Stimulated activated CD4-positive, alpha-beta T cell treated with anti-CD3 and anti-CD28 coated beads, Interleukin-4, amount 100 ng/mL, for 24 hours (primary cell): ENCODE measurements at places on chromosomes 7 and 10.
A peak's percentile ranks its signal among the peaks of the same experiment; 100 is the strongest.

GRCh38 chr10:122140941-122141623, 130.0 kb upstream of the BTBD16 start:
- DNase-seq = no peak

DNA sequence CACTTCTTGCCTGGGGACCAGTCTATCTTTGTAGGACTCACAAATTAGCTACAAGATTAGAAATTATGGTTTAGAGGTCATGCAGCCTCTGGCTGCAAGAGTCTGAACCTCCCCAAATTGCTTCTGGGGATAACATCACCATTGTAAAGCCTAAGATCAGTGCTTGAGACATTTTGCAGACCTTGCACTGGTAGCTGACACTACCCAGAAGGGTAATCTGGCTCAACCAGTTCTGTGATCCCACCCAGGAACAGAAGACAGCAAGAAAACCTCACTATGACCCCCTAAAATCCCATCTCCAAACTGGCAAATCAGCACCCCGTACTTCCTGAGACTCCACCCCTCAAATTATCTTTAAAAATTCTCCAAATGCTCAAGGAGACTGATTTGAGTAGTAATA, 58.2 kb upstream of the CDK13 start:
- DNase-seq = no peak

GRCh38 chr7:81676813-81677212, 93.0 kb downstream of the HGF start:
- DNase-seq = no peak

GRCh38 chr7:674454-675410, 51.8 kb upstream of the DNAAF5 start:
- no peak for DNase-seq

DNA sequence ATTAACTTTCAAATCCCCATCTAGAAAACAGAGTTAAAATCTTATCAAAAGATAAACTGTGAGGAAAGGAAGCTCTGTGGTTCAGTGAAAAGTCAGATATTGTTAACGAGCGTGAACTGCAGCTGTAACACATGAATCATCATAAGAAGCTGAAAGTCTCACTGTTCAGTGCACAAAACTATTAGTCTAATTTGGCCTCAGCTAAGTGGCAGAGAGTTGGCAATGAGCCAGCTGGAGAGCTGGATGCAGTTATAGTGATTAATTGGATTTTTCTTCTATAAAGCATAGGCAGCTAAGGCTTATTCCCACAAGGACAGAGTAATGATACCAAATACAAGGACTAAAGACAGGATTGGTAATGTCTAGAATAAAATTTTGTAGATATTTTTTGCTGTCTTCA, 101.1 kb upstream of the ABCB5 start:
- DNase-seq = no peak

DNA sequence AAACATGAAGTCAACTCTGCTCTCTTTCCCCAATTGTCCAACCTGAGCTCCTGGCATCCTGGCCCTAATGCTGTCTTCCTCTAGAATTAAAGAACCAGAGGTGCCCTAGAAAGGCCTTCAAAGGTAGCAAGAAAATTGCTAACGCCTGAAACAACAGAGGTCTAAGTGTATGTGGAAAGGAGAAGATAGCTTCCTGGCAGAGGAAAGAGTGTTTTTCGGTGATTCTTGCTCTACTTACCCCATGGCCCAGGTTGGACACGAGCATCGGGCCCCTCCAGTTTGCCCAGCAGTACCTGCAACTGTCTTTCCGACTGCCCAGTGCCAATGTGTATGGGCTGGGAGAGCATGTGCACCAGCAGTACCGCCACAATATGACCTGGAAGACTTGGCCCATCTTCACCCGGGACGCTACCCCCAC, 22.2 kb downstream of the MGAM2 start:
- DNase-seq = no peak

GRCh38 chr10:131427281-131427680, 115.8 kb upstream of the TCERG1L start:
- no peak for DNase-seq

GRCh38 chr7:129612112-129613015, 844 bp downstream of the NRF1 start:
- peak; percentile 42 for DNase-seq

GRCh38 chr10:46525177-46525823, 31.2 kb downstream of the GPRIN2 start:
- DNase-seq = no peak

- DNase-seq = no peak
Measured at GRCh38 chr7:2605608-2606538, 25.9 kb upstream of the TTYH3 start.

GRCh38 chr10:32413513-32413912, 32.4 kb upstream of the CCDC7 start:
- peak; percentile 71 for DNase-seq

- DNase-seq = no peak
Measured at GRCh38 chr7:137987968-137988367, 13.9 kb downstream of the CREB3L2 start.

DNA sequence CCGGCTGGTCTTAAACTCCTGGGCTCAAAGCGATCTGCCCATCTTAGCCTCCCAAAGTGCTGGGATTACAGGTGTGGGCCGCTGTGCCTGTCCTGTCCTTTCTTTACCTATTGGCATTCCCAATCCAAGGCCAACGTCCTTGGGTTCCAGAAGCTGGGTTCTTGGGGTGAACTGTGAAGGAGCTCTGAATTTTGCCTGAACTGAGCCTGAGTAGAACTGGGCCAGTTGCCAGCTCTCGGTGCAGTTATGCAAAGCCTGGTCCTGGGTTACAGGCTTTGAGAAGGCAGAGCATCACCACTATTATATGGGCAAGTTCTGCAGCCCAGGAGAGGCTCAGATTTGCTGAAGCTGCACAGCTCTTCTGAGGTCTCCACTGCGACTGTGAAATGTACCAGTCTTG, 24.6 kb upstream of the SH2D4B start:
- DNase-seq = no peak

DNA sequence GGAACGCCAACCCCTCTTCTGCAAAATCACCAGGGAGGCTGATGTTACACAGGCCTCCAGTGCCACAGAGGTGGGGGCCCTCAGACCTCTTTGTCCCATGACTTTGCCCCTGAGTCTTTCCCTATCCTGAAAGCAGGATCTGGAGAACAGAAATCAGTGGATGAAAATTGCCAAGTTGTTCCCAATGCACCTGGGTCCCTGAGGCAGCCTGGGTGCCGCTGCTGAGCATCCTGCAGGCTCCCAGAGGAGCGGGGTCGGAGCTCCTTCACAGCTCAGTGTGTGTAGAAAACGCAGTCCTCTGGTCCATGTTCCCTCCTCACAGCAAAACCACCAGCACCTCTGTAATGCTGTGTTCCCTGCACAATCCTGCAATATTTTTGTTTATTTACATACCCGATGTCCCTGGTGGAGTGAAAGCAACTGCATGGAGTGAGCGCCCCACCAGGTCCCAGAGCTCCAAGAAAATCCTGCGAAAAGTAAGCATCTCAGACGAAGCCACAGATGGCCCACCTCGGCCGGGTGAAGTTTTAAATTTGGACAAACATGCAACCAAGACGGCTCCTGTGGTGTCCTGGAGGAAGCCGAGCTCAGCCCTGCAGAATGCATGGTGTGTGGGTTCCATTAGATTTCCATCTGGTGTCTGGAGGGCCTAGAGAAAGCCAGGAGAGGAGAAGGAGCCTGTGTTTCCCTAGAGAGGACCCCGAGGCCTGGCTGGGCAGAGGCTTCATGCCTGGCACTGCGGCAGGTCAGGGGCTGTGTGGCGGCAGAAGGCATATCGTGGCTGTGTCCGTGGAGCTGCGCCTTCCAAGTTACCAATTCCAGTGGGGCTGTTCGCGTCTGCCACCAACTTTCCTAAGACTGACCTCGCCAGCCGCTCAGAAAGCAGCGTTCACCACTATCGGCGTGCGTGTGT, 235.2 kb downstream of the WDR37 start:
- DNase-seq = no peak

- DNase-seq = no peak
Measured at GRCh38 chr7:154650275-154650674, 352.6 kb downstream of the PAXIP1 start.

DNA sequence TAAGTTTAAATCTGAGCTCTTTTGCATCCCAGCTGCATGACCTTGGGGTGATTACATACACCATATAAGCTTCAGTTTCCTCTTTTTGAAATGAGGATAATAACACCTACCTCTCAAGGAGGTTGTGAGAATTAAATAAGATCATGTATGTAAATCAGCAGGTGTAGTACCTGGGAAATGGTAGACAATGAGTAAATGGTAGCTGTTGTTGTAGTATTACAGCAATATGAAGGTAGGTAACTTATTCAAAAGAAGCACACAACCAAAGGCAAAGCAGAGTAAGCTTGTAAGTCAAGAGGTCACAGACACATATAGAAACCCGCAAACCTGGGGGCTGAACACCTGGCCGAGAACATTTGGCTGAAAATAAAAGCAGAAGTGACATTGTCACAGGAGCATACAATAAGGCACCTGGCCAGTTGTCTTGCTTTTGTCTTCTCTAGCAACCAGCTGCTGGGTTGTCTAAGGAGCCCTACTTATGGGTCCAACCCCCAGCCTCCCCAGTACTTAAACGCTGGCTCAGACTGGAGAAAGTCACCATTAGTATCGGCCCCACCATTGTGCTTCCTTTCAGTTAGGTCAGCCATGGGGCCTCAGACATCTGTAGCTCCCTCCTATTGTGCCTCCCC, 203.6 kb upstream of the MKLN1 start:
- no peak for DNase-seq

GRCh38 chr7:156989766-156990535, 20.5 kb downstream of the MNX1 start:
- DNase-seq = no peak

DNA sequence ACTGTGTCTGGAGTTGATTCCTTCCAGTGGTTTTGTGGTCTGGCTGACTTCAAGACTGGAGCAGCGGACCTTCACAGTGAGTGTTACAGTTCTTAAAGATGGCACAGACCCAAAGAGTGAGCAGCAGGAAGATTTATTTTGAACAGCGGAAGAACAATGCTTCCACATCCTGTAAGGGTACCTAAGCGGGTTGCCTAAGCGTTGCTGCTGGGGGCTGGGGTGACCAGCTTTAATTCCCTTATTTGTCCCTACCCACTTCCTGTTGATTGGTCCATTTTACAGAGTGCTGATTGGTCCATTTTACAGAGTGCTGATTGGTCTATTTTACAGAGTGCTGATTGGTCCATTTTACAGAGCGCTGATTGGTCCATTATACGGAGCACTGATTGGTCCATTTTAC, 13.2 kb downstream of the AKR1B15 start:
- no peak for DNase-seq

DNA sequence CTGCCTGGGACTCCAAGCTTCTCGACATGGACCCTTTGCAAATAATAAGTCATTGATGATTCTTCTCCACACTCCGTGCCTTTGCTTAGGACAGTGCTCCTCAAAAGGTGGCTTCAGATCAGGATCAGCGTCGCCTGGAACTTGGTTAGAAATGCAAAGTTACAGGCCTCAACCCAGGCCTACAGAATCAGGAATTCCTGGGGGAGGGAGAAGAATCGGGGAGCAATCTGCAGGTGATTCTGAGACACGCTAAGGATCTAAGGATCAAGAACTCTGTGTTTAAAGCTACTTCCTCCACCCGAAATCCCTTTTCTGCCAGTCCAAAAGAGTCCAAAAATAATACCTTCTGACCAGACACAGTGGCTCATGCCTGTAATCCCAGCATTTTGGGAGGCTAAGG, 78.1 kb downstream of the C10orf105 start:
- DNase-seq = no peak

- DNase-seq = no peak
Measured at GRCh38 chr10:13643016-13643415, 56.3 kb downstream of the PRPF18 start.

DNA sequence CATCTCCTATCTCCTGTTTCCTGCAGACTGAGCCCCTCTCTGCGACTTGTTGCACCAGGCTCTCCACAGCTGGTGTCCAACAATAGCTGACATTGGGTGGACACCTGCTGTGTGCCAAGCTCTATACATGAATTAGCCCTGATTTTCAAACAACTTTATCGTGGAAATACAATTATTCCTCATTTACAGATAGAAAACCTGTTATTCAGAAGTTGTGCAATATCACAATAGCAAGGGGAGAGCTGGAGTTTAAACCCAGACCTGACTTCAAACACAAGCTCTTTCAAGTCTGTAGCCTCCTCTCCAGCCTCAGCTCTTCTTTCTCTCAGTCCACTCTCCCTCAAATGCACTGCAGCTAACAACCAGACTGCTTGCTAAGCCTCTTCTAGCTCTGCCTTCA, 168.8 kb downstream of the HECW1 start:
- DNase-seq = no peak

- no peak for DNase-seq
Measured at GRCh38 chr7:137574812-137575211, 231.3 kb upstream of the PTN start.

GRCh38 chr7:149741629-149742028, 31.8 kb downstream of the ZNF467 start:
- no peak for DNase-seq

DNA sequence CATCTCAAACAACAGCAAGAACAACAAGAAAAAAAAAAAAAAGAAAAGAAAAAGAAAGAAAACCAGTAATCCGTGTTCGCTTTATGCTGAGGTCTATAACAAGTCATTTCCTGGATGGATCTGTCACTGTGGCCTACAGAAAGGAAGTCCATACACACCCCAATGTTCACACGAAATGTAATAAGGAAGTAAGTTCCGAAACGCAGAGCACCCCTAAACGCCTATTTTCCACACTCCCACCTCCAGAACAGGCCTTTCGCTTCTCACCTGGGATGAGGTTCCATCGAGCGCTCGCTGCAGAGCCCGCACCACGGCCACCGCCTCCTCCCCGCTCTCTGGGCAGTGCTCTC, 735 bp downstream of the ZNF394 start:
- DNase-seq = peak; percentile 12

- no peak for DNase-seq
Measured at GRCh38 chr10:119297207-119297968, 90.0 kb downstream of the GRK5 start.
